Activated CD4-positive, alpha-beta T cell treated with anti-CD3 and anti-CD28 coated beads, Interleukin-2, Interleukin-6, amounts not matched to agents 100 ng/mL and 50 ng/mL, durations not matched to agents 16 hours and 8 hours (primary cell): ENCODE measurements at places on chromosomes 5 and 9.

- no peak for DNase-seq
These were observed 24.9 kb downstream of the CNTFR start for GRCh38 chr9:34564617-34565016.

- DNase-seq: no peak
These were observed 18.4 kb upstream of the CDKN2AIPNL start for GRCh38 chr5:134430001-134430569.

GRCh38 chr5:4625206-4625896 is 514.8 kb upstream of the ADAMTS16 start:
- DNase-seq: no peak

GRCh38 chr5:135391116-135391868 is 7.7 kb downstream of the MACROH2A1 start:
- no peak for DNase-seq

DNA sequence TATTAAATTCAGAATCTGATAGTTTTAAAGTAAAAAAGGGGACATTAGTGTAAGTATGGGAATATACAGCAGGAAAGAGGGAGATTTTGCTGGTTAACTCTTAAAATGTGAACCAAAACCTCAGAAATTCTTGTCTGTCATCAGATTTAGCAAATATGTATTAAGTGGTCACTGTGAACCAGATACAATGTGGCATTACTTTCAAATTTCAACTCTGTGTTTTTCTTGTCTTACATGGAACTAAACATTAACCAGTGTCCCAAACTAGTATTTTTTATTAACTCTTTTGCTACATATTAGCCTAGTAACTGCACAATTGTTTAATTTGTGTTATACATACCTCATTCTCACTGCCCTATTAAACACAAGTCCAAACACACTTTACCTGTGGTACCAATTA is 259.9 kb upstream of the RASA1 start:
- no peak for DNase-seq

DNA sequence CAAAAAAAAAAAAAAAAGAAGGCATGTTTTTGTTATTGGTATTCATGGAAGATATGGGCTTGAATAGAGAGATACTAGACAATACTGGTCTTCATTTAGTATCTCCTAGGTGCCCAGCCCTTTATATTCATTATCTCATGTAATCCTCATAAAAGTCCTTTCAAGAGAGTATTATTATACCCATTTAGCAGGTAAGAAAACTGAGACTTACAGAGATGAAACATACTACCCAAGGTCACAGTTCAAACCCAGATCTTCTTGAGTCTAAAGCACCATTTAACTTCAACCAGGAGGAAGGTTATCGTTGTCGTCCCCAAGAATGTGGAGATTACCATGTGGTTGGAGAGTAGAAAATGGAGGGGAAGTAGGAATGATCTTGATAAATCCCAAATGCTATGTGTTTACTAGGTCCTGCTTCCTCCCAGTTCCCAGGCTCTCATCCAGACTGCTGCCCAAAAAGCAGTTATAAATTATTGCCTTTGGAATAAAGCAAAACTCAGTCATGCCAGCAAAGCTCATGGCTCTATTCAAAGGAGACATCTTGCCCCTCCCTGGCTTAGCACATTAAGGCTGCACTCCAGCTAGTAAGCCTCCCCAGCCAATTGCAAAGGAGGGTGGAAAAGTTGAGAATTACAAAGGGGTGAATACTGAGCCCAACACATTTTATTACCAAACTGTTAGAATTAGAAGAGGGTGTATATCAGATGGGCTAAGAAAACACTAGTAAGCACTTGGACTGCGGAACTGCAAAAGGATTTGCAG is 163.9 kb downstream of the PIK3R1 start:
- DNase-seq: no peak
